ENCODE measurements at places on chromosomes 4 and X.

DNA sequence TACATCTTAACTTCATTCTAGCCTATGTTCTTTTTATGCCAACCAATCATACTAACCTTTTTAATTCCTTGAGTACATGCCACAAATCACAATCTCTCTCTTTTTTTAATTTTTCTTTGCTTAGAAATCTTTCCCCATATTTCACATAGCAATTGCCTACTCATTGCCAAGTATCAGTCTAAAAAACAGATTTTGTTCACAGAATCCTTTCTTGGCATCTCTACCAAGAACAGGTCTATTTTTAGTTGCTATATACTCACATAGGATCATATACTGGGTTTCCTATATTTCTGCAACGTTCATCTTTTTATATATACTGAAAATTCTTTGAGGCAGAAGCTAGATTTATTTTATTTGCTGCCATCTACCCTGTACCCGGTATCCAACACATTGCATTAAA, 292.1 kb downstream of the GASK1B start:
- DNase-seq = no peak

- no peak for DNase-seq
Observed at GRCh38 chr4:119068529-119068962, 67.1 kb upstream of the MYOZ2 start.

- DNase-seq = no peak
Observed at GRCh38 chr4:21469438-21470300, 478.9 kb downstream of the KCNIP4 start.

DNA sequence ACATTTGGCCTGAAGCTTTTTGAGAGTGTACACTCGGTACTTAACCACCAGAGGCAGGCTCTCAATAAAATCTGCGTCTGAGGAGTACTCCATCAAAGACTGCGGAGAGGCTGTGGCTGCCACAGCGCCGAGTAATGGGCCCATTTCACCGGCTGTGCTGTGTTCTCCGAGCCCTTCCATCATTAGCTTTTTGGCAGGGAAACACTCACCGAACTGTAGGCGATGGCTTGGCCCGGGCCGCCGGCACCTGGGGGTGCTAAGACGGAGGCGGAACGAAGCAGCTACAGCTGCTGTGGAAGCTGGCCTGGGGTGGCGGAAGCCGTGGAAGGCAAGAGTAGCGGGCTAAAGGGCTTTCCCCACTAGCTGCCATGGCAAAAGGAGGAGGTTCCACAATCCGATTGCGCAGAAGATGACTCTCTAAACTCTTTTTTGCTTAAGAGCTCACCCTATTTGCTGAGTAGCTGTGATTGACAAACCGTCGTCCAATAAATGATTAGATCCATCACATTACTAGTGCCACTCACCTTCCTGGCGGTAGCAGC, 48.5 kb upstream of the PABPC1L2A start:
- no peak for DNase-seq

GRCh38 chr4:158938220-158939044, 164.4 kb upstream of the RAPGEF2 start:
- DNase-seq = no peak

DNA sequence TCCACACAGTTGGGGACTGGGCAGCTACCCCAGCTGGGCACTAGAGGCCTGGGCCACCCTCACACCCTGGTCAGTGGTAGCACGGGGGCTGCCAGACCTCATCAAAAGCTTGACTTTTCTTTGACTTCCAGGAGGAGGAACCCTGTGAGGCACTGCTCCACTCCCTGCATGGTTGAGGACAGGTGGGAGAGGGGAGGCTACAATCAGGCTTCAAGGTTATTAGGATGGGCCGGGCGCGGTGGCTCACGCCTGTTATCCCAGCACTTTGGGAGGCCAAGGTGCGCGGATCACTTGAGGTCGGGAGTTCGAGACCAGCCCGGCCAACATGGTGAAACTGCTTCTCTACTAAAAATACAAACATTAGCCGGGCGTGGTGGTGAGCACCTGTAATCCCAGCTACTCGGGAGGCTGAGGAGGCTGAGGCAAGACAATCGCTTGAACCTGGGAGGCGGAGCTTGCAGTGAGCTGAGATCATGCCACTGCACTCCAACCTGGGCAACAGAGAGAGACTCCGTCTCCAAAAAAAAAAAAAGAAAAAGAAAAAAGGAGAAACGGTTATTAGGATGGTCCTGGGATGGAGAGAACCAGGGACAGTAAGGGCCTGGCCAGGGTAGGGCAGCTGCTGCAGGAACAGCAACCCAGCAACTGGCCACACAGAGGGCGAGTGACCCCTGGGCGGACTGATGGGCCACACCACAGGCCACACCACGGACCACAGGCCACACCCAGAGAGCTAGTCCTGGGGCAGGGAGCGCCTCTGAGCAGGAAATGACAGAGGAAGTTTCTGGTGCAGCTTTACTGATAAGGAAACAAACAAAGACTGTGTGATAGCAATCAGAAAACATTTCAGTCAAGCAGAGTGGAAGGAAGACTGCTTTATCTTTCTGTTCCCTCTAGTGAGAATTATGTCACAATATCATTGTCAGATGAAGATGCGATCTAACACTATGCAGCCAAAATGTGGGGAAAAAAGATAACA, 20.5 kb upstream of the OPN1LW start:
- DNase-seq = no peak

DNA sequence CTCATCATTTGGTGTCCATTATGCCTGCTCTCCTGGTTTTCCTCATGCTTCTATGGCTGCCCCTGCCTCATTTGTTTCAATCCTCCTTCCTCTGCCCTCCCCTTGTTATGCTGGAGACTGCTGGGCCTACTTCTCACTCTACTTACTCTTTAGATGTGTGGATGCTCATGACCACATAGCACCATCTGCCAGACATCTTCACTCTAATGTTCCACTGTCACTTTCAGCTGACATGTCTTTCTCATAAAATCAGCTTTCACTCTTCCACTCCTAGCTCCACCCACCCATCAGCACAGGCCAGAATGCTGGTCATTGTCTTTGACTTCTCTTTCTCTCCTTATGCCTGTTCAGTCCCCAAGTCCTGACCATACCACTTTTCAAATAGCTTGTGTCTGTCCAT, 86.8 kb downstream of the REPS2 start:
- no peak for DNase-seq

GRCh38 chr4:138452826-138453225, 210.7 kb upstream of the SLC7A11 start:
- no peak for DNase-seq

- no peak for DNase-seq
Observed at GRCh38 chr4:39304651-39305050, 61.5 kb downstream of the RFC1 start.

- no peak for DNase-seq
Observed at GRCh38 chr4:54840992-54841768, 183.4 kb downstream of the KIT start.
